COLO829 (cell line): ENCODE measurements at places on chromosomes 16 and 17.

- peak; percentile 16 for DNase-seq
Observed at GRCh38 chr17:1031711-1032110, 34.8 kb downstream of the TIMM22 start.

DNA sequence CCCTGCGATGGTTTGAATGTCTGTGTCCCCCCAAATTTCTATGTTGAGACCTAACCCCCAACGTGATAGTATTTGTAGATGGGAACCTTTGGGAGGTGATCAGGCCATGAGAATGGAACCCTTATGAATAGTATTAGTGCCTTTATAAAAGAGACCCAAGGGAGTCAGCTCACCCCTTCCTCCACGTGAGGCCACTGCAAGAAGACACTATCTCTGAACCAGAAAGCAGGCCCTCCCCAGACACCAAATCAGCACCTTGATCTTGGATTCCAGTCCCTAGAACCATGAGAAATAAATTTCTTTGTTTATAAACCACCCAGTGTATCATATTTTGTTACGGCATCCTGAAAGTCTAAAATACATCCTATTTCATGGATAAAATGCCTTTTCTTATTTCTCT lies 64.4 kb upstream of the LRRC37A3 start:
- no peak for DNase-seq

DNA sequence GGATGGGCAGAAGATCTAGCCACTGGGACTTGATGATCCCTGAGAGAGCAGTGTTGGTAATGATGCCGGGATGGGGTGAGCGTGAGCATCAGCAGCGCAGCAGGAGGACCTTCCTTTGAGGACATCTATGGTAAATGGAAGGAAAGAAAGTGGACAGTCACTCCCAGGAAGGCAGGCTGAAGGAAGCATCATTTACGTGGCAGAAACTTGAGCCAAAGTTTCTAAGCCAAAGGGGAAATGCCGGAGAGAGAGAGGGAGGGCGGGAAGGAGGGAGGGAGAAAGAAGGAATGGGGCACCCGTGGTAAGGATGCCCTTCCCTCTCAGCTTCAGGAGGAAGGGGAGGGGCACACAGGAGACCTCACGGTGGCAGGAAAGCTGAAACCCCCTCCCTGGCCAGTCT lies 86.3 kb upstream of the CACNG5 start:
- no peak for DNase-seq

DNA sequence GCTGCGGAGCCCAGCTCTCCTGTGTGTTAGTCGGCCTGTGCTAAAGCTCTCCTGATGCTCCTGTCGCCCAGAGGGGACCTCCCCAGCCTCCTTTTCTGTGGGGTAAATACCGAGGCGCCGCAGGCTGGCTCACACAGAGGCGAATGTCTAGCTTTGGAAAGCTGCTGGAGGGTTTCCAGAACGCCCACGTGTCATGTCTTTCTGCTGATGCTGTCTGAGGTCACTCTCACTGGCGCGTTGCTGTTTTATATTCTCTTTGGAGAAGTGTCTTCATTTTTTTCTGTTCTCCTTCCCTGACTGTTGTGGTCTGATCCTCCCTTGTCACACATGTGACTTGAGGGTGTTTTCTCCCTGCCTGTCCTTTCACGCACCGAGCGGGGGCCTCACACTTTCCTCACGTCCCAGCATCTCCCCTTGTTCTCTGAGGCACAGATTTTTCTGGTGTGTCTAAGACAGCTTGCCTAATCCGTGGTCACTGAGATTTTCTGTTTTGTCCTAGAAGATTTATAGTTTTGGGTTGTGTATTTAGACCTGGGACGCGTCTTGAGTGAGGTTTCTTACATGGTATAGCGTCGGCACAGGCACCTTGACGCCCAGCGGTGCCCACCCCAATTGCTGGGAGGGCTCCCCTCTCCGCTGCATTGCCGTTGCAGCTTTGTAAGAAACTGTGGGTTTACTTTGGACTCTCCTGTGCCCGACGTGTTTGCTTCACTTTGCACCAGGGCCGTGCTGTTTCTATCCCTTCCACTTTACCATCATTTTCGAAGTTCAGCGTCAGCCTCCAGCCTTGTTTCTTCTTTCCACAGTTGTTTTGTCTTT lies 92.1 kb upstream of the ZNF750 start:
- peak; percentile 55 for DNase-seq

GRCh38 chr16:82340531-82340930 lies 170.5 kb upstream of the MPHOSPH6 start:
- no peak for DNase-seq
